ENCODE measurements at places on chromosomes 12 and 14.

DNA sequence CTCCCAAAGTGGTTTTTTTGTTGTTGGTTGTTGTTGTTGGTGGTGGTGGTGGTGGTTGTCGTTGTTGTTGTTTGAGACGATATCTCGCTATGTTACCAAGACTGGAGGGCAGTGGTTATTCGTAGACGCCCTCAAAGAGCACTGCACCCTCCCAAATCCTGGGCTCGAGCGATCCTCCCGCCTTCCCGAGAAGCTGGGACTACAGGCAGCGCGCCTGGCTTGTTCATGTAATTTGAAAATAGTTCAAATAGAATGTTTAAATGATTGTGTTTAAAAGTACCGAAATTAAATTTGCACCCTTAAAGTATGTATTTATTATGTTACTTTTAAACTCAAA is 439 bp upstream of the ANAPC5 start:
- no peak for DNase-seq

- DNase-seq: no peak
Measured at GRCh38 chr14:46769292-46769691, 117.7 kb upstream of the RPL10L start.

DNA sequence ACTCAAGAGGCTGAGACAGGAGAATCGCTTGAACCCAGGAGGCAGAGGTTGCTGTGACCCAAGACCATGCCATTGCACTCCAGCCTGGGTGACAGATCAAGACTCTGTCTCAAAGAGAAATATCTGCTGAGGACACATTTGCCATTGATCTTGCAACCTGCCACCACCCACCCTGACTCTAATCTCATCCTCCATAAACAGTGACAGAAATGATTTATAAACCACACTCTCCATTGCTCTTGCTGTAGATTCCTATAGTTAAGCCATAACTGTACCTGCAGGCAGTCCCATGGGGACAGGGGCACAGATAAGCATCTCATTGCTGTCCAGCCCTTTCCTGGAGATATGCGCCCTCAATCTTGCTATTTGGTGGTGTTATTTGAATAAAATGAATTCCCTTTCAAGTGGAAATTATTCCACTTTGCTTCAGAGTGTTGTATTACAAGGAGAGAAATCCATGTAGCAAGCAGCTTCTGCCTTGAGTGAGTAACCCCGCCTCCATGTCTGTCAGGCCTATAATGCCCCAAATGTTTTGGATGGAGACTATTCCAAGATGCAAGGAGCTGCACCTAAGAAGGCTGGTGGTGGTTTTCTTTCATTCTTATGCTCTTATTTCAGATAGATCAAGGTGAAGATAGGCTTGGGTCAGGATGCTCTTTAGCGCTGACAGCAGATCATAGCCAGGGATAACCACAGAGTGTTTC is 3.0 kb upstream of the ZDHHC22 start:
- DNase-seq: no peak

DNA sequence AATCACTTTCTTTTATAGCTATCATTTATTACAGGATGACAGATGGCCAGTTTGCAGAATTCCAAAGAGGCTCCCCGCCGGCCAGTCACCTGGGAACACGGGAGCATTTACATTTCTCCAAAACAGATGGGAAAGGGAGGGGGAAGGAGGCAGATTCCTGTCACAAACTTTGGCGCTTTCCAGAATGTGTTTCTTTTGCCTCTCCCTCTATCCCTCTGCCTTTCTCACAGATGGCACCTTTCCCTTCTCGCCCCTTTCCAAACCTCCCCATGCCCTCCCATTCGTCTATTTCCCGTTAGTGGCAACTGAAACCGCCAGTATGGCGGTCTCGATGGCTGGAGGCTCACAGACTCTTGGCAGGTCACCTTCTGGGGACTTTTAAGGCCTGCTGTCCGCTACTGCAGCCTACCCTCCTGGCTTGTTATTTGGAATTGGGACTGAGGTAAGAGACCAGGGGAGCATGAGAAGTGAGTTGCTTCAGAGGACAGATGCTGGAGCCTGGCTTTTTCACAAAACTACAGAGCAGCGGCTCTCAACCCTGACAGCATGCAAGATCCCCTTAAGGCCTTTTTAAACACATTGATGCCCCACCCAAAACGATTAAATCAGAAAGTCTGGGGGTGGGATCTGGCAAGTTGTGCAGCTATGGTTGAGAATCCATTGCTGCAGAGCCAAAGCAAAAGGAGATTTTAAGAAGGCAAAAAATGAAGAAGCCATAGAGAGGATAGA is 161.5 kb upstream of the VASH1 start:
- DNase-seq: no peak

DNA sequence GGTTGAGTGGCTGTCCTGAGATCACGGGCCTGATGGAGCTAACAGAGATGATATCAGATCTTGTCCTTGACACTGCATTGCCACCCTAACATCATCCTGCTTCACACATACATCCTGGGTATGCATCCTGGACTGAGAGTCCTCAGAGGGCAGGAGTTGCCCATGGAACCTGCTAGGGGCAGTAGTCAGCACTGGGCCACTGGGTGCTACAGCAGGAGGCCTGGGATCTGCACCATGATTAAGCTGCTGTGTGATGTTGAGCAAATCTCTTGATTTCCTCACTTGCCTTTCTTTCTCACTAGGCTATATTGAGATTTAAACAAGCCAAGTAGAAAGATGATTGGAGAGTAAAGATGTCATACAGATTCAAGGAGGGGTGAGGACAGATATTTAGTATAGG is 22.1 kb upstream of the EIF4B start:
- no peak for DNase-seq

GRCh38 chr12:6295094-6295811 is 15.2 kb upstream of the PLEKHG6 start:
- no peak for DNase-seq

GRCh38 chr12:128445415-128446127 is 178.6 kb downstream of the TMEM132C start:
- DNase-seq: no peak

- DNase-seq: peak; percentile 65
Measured at GRCh38 chr14:25049568-25050268, at the start of gene STXBP6. Gene STXBP6, minus strand, starts transcription at chr14:25050147. Its CDS starts 75,329 bp downstream, at chr14:24974818.

- no peak for DNase-seq
Measured at GRCh38 chr14:95668235-95668772, 17.9 kb upstream of the TCL1B start.

GRCh38 chr12:109727039-109727723 is 13.6 kb downstream of the FAM222A start:
- DNase-seq: peak; percentile 76

GRCh38 chr12:18207266-18207665 is 54.1 kb upstream of the PIK3C2G start:
- no peak for DNase-seq

DNA sequence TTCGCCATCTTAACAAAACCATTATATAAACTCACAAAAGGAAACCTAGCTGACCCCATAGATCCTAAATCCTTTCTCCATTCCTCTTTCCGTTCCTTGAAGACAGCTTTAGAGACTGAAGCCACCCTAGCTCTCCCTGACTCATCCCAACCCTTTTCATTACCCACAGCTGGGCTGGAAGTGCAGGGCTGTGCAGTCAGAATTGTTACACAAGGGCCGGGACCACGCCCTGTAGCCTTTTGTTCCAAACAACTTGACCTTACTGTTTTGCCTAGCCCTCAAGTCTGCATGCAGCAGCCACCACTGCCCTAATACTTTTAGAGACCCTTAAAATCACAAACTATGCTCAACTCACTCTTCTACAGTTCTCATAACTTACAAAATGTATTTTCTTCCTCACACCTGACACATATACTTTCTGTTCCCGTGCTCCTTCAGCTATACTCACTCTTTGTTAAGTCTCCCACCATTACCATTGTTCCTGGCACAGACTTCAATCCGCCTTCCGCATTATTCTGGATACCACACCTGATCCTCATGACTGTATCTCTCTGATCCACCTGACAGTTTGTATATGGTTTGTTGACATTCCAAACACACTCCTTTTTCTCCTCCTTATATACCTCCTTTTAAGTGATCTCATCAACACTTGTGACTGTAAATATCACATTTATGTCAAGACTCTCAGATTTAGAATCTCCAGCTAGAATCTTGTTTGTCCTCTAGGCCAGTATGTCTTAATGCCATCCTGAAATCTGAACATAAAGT is 208.7 kb downstream of the KITLG start:
- DNase-seq: no peak

GRCh38 chr12:26116829-26117715 is 7.8 kb downstream of the BHLHE41 start:
- DNase-seq: no peak

GRCh38 chr12:96985515-96986362 is 78.7 kb downstream of the NEDD1 start:
- DNase-seq: no peak

DNA sequence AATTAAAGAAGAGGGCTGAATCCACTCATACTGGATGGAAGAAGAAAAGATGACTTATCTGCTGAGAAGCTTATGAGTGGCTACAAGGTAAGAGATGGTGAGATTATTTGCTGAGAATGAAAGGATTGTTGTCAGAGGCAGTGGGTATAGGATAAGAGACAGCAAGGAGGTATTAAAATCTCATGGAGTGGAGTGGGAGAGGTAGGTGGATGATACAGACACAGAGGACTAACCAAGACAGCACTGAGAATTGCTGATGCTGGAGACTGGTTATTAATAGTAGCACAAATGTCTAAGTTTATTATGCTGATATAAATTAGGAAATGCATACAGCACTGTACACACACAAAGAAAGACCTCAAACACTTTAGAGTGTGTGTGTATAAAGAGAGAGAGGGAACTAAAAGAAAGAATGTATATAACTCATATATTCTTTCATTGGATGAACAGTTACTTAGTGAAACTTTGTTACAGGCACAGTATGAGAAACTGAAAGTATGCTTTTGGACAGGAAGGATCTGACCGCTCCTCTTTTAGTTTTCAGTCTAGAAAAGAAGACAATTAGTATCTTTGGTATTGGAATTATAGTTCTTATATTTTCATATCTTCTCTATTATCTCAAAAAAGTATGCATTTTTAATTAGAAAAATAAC is 543.1 kb downstream of the LRFN5 start:
- DNase-seq: no peak

GRCh38 chr14:100246809-100247428 is 8.0 kb downstream of the YY1 start:
- no peak for DNase-seq

- DNase-seq: peak; percentile 24
Measured at GRCh38 chr14:90757452-90757851, 58.8 kb downstream of the TTC7B start.

GRCh38 chr14:102187568-102188001 is 47.9 kb downstream of the WDR20 start:
- DNase-seq: no peak

- no peak for DNase-seq
Measured at GRCh38 chr12:133058203-133059113, 21.1 kb downstream of the ZNF84 start.

DNA sequence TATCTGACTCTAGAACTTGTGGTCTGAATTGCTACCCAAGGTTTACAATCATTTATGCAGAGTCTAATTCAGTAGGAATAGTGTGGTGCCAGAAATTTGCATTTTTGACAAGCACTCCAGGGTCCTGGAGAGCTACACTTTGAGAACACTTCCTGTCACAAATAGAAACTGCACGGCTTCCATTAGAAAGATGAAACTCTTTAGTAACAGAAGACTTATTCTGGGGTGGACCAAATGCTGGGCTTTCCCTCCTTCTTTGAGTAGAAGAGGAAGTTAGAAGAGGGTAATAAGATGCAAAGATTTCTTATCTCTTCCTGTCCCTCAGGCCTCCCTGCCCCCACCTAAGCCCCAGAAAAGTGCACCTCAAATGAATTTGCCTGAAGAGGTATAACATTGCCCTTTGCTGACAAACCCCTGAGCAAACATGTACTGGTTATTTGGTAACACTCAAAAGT is 28.4 kb downstream of the DGLUCY start:
- no peak for DNase-seq

DNA sequence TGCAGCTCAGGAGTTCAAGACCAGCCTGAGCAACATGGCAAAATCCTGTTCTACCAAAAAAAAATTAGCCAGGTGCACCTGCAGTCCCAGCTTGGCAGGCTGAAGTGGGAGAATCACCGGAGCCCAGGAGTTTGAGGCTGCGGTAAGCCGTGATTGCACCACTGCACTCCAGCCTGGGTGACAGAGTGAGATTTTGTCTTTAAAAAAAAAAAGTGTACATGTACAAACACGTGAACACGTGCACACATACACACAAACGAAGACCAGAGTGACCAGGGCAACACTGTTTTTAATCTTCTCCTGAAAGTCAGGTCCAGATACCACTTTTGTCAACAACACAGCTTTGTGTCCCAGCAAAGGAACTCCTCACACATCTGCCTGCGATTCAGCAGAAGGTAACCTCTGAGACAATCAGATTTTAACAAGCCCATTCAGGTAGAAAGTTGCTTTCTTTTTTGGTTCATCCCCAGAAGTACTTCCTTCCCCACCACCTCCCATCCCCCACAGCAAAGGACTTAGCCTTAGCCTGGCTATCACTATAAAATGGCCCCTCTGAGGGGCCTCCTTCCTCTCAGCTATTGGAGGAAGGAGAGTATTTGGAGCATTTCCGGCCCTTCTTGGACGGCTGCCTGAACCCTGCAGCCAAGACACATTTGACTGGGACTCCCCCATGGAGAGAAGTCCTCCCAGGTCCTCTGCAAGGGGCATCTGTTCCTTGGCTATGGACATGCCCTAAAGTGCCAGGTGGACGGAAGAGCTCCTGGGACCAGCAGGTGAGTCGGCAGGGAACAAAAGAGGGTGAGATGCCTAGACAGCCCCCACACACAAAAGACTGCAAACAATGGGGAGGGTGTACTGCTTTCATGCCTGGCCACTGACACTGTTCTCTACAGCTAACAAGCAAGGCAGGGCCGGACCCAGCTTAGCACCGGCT is 9.8 kb downstream of the CTDSP2 start:
- DNase-seq: peak; percentile 58

- no peak for DNase-seq
Measured at GRCh38 chr12:120628919-120629318, 11.5 kb upstream of the CABP1 start.

DNA sequence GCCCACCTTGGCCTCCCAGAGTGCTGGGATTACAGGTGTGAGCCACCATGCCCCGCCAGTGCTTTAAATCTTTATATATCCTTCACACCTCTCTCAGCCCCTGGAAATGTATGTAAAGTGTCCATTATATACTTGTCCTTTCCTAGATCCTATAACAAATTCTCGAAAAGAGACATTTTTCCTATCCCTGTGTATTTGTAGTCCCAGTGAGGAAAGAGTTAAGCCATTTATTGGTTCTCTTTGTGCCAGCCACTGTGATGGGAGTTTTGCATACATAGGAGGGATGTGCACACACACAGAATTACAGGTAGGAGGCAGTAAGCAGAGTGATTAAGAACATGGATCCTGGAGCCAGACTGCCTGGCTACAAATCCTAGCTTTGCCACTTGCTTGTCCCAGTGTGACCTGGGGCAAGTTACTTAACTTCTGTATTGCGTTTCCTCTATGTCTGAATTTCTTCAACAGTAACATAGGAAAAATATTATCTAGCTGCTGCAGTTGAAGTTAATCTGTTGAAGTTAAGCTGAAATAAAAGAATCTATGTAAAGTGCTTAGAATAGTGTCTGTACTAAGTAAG is 2.1 kb upstream of the RABGGTA start:
- no peak for DNase-seq

- no peak for DNase-seq
Measured at GRCh38 chr12:102215992-102216691, 18.5 kb upstream of the PMCH start.

GRCh38 chr12:6067152-6067916 is 57.1 kb downstream of the VWF start:
- DNase-seq: no peak

Measured in anterior cingulate cortex (tissue), 58 donors.